ENCODE measurements at places on chromosomes 1 and 21.

GRCh38 chr1:226723657-226724532 lies 15.2 kb downstream of the ITPKB start:
- no peak for DNase-seq

- DNase-seq: no peak
Measured at GRCh38 chr1:94773931-94774422, 46.2 kb upstream of the SLC44A3 start.

- no peak for DNase-seq
Measured at GRCh38 chr1:159071970-159072582, 4.5 kb downstream of the AIM2 start.

DNA sequence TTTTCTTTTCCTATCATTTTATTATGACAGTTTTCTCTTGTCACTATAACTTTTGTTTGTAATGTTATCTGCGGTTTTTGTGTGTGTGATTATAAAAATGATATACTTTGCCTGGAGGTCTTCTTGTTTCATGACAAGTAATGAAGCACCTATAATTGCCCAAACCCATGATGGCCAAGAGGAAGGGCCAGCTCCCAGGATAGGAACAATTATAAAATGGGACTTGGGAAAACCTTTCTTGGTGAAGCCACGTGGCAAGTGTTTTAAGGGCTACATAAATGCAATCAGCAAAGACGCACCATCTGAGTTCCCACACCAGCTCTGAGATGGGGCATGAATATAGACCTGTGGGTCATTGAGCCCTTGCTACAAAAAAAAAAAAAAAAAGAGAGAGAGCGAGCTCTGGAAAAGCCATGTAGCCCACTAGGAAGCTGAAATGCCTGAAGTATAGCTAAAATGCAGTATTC lies 462.6 kb upstream of the RUNX1 start:
- DNase-seq: no peak

GRCh38 chr1:169784102-169784501 lies 10.6 kb downstream of the METTL18 start:
- no peak for DNase-seq

GRCh38 chr1:111989531-111990025 lies at the start of gene KCND3:
Gene KCND3 (minus strand): TSS chr1:111989668.
- no peak for DNase-seq

GRCh38 chr1:175810305-175810704 lies 66.9 kb upstream of the TNR start:
- no peak for DNase-seq

DNA sequence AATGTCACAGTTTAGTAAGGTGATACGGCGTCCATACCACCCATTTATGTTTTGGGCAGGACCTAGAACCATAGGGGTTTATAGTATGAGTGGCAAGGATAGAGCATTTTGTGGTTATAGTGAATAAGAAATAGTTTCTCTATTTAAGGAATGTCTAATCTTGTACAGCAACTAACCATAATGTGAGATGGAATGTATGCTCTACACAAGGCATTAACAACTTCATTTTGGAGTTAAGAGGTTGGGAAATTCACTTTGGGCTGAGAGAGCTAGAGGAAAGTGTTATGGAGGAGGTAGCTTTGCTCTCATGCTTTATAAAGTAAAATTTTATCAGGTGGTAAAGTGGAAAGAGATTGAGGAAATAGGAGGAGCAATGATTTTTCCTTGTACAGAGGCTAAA lies 3.0 kb upstream of the MCL1 start:
- no peak for DNase-seq

- DNase-seq: no peak
Measured at GRCh38 chr1:103146166-103146565, 37.8 kb upstream of the COL11A1 start.

DNA sequence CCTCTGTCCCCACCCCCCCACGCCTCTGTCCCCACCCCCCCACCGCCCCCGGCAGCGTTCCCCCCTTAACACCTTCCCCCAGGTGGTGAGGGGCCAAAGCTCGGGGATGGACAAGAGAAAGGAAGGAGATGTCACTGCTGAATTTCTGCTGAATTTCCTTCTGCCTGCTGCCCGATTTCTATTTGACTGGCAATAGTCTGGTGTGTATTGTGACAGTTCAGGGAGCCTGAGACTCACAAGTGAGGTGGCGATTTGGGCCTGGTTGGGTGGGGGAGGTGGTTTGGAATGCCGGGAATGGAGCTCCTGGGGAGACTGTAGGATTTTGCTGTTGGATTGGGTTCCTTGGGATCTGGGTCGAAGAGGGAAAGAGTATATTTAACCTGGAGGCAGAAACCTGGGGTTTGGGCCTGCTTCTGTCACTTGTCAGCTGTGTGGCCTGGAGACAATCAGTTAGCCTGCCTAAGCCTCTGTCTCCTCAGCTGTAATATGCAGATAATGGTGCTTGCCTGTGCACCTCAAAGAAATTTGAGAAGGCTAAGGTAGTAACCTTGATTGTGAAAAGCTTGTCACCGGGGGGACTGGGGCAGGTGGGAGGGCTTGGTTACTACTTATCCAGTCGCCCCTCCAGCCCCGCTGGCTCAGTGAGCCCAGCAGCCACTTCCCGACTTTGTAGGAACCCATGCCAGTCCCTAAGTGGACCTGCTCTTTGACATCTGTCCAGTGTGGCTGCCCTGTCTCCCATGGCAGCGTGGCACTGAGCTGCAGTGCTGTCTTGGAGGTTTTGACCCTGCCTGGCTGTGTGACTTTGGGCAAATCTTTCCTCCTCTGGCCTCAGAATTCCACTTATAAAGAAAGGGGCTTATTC lies 7.7 kb upstream of the LMNA start:
- DNase-seq: no peak

GRCh38 chr1:150144606-150145005 lies 5.1 kb upstream of the PLEKHO1 start:
- DNase-seq: no peak

DNA sequence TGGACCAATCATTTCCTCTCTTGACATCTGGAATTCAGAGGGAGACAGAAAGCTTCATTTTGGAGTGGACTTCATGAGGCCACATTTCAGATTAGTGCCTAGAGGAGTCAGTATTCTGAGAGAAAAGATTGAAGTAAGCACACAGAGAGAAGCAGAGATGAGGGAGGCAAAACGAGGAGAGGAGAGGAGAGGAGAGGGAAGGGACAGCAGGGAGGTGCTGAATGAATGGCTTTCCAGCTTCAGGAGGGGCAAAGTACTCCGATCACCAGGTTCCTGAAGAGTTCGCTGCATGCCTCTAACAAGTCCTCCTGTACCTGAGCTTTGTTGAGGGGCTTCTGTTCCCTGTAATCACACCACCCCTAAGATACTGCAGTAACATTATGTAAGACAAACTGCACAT lies 76.0 kb downstream of the NRIP1 start:
- DNase-seq: no peak

- DNase-seq: no peak
Measured at GRCh38 chr1:187588917-187589316, 760.2 kb downstream of the PLA2G4A start.

GRCh38 chr1:25118546-25118945 lies 113.8 kb downstream of the SYF2 start:
- no peak for DNase-seq

- DNase-seq: no peak
Measured at GRCh38 chr1:198655459-198656121, 16.8 kb downstream of the PTPRC start.

DNA sequence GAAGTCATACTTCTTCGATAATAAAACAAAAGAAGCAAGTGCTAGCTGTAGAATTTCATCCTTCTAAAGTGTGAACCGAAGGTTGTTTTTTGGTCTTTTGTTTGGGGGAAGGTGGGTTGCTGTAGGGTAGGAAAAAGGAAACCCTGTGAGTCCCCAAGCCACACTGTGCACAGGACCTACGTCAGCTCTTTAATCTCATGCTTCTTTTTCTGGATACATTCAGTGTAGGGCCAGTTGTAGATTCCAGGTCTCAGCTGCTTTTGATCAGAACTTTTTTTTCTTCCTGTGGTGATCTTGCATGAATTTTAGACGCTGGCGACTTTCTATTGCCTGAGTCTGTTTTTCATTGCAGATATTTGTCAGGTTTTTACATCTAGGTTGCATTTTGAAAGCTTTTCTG lies 40.2 kb downstream of the BCL9 start:
- no peak for DNase-seq

DNA sequence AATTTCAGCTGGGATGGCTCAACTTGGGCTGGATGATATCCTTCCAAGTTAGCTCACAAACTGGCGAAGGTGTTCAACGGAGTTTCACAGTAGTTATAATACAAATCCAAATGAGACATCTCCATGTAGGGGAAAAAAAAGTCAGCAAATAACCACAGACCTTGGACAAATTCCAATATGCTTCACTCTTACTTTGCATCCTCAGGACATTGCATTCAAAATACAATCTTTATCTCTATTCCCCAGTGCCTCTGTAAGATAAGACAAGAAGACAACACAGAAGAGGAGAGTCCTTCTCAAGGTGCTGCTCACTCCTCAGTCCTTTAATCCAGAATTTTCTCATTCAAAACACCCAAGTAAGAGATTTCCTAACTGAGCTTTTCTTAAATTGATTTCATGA lies 1797.7 kb downstream of the MRPL39 start:
- DNase-seq: no peak

DNA sequence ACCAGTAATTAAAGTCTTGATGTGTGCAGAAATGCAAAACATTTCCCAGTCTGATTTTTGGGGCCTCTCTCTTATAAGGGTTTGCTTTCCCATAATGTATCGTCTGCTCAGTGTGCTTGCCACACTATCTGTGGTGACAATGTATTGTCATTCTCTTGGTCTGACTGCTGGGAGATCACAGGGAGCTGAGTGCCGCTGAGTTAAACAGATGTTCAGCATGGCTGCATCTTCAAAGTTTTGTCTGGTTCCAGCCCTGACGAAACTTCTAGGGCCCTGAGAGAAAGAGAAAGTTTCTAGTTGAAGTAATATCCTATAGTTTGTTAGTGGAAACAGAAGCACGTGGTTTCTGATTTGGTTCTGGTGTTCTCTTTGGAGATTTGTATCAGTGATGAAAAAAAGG lies 42.6 kb downstream of the DNM3 start:
- DNase-seq: no peak

- no peak for DNase-seq
Measured at GRCh38 chr1:42933610-42934491, 24.8 kb downstream of the SLC2A1 start.

GRCh38 chr1:81287411-81288080 lies 513.2 kb upstream of the ADGRL2 start:
- no peak for DNase-seq

DNA sequence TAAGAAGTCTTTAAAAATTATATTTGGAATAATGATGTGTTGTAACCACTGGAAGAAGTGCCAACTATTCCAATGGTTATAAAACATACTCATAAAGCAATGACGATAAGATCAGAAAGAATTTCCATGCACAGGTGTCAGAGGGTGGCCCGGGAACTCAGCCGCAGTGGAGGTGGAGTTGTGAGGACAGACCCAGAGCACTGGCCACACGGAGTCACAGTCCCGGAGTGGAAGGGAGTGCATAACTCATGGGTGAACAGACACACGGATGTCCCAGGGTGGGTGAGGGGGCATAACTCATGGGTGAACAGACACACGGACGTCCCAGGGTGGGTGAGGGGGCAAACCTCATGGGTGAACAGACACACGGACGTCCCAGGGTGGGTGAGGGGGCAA lies 2.5 kb downstream of the KRTAP10-4 start:
- DNase-seq: no peak

GRCh38 chr1:19765623-19766022 lies 34.1 kb downstream of the TMCO4 start:
- DNase-seq: peak; percentile 34

- no peak for DNase-seq
Measured at GRCh38 chr21:33552093-33552998, 9.5 kb downstream of the SON start.

DNA sequence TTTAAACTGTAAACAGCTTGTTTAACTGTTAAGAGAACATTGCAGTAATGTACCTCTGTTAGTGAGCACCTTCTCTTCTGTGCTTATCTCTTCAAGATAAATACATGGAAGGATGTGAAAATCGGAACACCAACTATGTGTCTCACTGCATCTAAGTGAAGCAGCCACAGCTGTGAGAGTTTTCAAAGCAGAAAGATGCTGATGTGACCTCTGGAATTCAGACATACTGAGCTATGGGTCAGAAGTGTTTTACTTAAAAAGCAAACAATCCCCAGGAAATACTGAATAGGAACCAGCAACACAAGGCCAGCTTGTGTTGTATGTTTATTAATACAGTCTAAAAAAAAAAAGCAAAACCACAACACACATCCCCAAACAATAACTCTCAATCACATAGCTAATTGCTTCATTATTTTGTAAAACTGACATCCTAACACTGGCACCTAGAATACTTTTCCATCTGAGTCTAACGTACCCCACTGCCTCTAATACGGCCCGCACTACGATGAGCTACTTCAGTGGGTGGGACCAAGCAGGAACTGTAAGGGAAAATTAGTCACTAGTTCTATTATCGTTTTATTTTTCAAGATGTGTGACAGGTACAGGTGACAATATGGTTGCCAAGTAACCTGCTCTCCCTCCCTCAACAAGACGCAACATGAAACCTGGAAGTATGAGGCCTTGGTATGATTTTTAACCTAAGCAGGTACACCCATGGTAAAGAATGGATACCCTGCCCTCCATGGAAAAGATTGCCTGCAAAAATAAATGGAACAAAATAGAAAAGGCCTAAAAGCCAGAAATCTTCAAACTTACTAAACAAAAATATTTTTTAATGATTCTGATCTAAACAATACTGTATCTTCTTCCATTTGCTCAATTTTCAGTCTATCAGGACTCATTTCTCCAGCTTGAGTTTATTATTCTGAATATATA lies 13.9 kb downstream of the ERRFI1 start:
- no peak for DNase-seq

- no peak for DNase-seq
Measured at GRCh38 chr1:232806186-232806510, 932 bp downstream of the MAP10 start.
